ENCODE measurements at places on chromosomes 2 and 18. TPM values are rescaled to one million over a fixed set of nuclear protein-coding genes. Genes with fewer than 3 reads are reported as not detected.

The ZNF385B gene
- total RNA-seq = not detected

The CABLES1 gene
- 37.0 TPM for total RNA-seq

The CYRIA gene
- total RNA-seq = not detected

DNA sequence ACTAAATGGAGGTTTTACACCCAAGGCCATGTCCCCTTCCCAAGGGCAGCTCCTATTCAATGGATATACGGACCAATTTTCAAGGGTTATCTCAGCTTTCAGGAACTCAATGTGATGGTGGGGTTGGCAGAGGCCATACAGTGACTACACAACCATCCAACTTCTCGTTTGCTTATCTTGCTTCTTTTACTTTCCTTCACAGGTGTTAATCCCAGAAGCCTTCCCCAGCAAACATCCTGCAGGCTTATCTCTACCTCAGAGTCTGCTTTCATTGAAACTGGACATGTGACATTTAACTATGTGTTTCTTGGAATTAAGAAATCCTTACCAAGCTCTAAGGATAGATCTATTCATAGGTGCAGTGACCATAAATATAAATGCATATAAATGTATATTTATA is 443.8 kb upstream of the CDH20 start:
- DNase-seq = no peak

GRCh38 chr18:55152801-55153200 is 193.5 kb upstream of the CCDC68 start:
- DNase-seq = no peak

- no peak for DNase-seq
Measured at GRCh38 chr18:67770520-67770919, 254.0 kb upstream of the DSEL start.

DNA sequence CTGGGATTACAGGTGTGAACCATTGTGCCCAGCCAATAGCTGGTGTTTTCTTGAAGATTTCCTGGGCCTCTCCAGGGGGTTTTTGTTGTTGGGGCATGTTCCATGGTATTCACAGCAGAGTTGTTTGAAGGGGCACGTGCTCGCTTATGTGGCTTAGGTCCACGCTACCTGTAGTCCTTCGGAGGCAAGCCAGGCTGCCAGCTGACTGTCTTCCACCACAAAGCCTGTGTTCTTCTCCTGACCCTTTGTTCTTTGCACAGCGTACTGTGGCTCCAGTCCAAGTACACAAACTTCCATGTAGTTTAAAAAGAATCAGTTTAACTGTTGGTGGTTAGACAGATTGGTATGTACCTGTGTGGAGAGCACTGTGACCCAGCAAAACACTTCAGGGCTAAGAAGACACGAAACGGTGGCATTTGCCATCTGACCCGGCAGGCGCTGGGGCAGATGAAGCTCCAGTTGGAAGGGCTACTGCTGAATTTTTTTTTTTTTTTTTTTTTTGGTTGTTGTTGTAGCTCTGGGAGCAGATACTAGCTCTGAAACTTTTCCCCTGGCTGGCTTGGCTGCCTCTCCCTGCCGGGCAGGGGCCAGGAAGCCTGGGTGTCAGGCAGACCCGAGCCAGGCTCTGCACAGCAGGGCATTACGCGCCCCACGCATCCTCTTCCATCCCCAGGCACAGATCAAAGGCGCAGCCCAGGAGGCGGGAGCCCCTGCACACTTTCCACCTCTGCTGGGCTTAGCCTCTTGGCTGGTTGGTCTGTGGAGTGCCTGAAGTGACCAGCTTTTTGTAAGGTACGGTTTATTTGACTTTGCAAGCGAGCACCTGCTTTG is 5.7 kb downstream of the GREB1 start:
- DNase-seq = no peak

DNA sequence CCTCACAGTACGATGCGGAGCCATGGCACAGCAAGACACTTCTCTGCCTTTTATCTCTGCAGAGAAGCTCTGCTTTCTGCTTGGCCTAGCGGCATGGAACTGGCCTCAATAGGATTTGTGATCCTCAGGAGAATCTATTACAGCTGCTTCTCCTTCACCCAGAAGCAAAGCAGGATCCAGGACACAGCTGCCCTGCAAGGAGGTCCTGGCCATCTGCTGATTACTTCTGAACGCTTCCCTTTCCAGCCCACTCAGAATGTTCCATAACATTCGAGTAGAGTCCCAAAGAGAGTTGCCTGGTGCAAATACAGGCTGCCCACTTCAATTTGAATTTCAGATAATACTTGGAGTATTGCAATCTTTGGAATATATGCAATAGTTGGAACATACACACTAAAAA is 29.2 kb upstream of the KCNS3 start:
- DNase-seq = no peak

GRCh38 chr2:85418132-85419008 is at the start of gene SH2D6:
SH2D6 (plus strand) TSS chr2:85418714; CDS start chr2:85429466, 10,752 bp downstream.
- peak; percentile 88 for DNase-seq

DNA sequence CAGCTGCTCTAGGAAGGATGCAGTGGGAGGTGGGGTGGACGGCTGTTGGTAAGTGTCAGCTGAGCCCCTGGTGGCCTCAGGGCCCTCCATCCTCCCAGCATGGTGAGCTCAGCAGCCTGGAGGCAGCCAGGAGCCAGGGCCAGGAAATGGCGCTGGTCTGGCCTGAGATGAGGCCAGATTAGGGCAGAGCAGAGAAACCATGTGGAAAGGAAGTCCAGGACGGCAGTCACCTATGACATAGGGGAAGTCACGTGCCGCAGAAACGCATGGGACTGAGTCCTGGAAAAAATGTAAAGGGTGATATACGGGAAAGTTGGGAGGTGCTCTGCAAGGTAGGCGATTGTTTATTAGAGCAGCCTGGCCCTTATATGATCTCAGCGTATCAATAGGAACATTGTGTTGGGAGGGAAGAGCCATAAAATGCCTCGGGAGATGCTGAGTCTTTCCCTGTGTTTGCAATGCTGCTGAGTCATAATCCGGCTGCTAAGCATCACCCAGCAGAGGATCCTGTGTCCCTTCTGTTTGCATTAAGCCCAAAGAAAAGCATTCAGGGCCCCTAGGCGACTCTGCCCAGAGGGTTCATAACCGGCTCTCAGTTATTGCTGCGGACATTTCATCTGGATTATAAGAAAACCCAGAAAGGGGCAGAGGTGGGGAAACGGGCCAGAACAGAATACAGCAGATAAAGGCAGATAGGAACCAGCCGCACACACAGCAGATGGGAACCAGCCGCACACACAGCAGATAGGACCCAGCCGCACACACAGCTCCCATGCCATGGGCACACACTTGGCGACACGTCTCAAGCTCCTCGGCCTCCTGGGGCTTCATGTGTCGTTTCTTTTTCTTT is 30.3 kb upstream of the B3GNT7 start:
- DNase-seq = peak; percentile 95

- DNase-seq = no peak
Measured at GRCh38 chr2:153299217-153299616, 179.3 kb downstream of the RPRM start.

GRCh38 chr18:25180973-25181548 is 170.9 kb downstream of the ZNF521 start:
- DNase-seq = no peak

- no peak for DNase-seq
Measured at GRCh38 chr18:45252474-45252873, 362.8 kb upstream of the SLC14A2 start.
